Left colon (tissue), 2 donors: ENCODE measurements at places on chromosomes 5 and 9. TPM values are rescaled to one million over a fixed set of nuclear protein-coding genes. Genes with fewer than 3 reads are reported as not detected.

DNA sequence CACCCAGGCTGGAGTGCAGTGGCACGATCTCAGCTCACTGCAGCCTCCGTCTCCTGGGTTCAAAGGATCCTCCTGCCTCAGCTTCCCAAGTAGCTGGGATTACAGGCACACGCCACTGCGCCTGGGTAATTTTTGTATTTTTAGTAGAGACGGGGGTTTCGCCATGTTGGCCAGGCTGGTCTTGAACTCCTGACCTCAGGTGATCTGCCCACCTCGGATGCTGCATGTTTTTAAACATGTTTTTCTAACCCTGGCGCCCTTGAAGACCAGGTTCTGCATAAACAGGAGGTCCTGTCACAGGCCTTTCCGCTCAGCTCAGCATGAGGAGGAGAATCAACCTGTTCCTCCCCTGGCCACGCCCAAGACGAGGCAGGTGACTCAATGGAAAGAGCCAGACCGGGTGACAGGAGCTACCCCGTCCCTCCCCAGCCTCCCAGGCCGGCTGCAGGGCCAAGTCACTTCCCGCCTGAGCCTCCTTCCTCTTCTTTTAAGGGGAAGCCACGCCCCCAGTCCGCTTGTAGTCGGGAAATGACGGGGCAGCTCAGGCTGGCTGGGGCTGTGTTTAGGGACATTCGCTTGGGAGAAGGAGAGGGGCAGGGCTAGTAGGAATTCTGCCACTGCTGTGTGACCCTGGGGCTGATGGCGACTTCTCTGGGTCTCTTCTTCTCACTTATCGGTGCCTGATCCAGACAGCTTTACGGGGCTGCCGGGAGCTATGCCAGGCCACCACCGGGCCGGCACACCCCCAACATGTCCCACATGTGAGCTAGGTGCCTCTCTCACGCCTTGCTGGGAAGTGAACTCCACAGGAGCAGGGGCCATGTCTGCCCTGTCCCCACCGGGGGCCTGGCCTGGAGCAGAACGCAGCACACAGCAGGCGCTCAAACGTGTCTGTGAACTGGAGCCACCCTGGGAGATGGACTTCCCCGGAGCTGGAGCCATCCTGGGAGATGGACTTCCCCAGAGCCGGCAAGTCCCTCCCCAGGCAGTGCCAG is 6.1 kb downstream of the NOTCH1 start:
- peak; percentile 97 for DNase-seq

- DNase-seq: no peak
These were observed 622.0 kb upstream of the DAB2 start for GRCh38 chr5:40046792-40047191.

DNA sequence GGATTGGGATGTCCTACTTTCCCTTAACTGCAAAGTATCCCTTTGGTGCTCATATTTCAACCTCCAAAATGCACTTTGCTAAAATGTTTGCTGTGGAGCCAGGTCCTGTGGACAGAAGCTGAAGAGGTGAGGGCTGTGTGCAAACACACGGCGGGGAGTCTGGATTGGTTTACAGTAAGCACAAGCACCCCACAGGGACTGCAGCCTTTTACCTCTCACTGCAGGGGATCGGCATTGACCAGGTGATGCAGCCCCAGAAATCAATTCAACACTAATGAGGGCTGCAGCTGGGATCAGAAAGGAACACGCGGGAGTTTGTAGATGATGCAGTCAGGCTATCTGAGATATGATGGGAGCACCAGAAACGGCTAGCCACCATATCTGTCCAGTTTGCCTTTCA is 450.9 kb downstream of the CCDC171 start:
- DNase-seq: no peak

- DNase-seq: no peak
These were observed 158.5 kb upstream of the ELL2 start for GRCh38 chr5:96120120-96120519.

GRCh38 chr5:169719360-169720314 is 82.6 kb downstream of the DOCK2 start:
- no peak for DNase-seq

DNA sequence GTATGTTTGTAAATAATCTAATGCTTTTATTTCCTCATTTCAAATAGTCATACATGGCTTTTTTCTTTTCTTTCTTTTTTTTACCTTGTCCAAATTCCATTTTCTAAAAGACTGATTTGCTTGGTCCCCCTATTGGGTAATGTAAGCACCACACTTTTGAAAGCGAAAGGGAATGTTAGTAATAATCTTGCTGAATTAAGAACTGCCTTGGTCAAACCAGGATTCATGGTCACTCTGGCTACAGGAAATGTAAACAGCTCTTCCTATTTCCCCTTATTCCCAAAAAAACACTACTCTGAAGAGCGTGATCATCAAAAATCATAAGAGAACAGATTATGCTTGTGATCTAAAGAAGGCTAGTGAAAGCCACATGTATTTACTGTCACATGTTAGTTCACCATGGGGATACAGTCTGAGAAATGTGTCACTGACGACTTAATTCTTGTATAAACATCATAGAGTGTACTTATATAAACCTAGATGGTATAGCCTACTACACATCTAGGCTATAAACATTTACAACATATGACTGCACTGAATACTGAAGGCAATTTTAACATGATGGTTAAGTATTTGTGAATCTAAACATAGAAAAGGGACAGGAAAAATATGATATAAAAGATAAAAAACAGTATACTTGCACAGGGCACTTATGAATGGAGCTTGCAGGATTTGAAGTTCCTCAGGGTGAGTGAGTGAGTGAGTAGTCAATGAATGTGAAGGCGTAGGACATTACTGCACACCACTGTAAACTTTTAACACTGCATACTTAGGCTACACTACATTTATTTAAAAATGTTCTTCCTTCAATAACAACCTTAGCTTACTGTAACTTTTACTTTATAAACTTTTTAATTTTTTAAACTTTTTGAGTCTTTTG is 75.3 kb downstream of the HMGCR start:
- no peak for DNase-seq

DNA sequence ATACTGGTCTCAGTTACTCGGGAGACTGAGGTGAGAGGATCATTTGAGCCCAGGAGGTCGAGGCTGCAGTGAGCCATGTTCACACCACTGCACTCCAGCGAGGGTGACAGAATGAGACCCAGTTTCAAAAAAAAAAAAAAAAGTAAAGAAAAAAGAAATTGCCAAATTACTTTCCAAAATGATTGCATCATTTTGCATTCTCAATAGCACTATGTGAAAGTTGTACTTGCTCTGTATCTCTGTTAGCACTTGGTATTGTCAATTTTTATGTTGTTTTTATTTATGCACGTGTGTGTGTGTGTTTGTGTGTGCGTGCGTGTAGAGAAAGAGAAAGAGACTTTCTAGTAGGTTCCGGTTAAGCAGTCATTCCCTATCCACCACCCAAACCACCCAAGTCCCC is 328.4 kb downstream of the RAB3C start:
- DNase-seq: no peak

DNA sequence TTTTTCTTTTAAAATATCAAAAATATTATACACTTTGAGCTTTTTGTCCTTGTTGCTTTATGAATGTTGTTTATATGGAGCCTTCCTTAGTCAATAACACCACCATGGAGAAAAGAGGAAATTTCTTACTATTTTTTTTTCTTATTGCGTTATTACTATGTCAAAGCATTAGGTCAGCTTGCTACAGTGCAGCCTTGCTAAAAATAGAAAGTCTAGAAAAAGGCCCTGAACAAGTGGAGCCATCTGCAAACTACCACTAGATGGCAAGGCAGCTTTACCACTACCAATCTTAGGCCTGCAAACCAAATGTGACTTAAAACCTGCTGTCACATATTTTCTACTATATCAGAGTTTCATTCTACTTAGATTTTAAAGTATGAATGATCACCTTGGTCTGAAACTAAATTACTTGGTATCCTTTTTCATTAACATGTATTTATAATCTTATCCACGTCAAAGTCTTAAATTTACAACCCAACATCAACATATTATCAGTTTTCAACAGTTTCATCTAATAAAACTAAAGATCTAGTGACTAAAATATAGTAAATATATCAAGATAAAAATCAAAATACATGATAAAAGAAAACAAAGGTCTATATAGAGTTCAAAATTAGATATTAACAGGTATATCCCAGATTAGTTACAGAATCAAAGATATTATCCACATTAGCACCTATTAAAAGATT is 113.1 kb upstream of the ACOT12 start:
- DNase-seq: peak; percentile 36

DNA sequence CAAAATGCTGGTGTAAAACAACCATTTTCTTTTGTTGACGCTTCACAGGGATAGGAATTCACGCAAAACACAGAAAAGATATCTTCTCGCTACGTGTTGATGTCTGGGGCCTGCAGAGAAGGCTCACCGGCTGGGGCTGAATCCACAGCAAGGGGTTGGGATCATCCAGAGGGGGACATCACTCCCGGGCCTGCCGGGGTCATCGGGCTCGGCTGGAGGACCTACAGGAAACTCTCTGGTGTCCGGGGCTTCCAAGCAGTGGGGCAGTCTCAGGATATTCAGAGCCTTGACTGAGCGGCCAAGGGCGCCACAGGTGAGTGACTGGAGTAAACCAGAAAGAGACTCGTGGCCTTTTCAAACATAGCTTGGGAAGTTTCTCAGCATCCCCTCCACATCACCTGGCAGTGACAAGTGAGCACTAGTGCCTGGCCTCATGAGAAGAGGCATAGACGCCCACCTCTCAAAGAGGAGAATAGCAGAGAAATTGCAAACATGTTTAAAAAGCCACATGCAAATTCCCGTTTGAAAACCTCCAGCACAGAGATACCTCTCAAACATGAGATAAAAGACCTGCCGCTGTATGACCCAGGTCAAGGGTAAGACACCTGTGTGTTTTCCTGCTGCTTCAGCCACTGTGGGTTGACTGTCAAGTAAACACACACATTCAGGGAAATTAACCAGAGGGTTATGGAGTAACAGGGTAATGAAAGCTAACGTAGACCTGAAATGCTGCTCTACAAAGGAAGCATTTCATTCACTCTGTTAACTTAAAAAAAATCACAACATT is 50.8 kb upstream of the SIMC1 start:
- no peak for DNase-seq

DNA sequence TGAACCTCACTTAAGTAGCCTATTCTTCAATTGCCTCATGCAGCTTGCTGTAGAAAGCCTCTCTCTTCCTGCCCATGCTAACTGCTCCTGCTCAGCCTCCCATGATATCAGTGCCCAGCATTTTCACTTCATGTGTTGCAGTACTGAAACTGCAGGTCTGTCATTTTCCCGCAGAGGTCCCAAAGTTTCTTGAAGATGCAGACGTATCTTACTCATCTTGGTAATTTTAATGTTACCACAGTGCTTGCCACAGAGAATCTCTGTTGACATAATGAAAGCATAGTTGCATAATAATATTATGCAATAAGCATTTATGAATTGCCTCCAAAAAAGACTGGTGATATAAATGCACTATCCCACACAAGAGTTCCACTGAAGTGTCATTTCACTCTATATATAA is 561.1 kb upstream of the DAP start:
- no peak for DNase-seq

DNA sequence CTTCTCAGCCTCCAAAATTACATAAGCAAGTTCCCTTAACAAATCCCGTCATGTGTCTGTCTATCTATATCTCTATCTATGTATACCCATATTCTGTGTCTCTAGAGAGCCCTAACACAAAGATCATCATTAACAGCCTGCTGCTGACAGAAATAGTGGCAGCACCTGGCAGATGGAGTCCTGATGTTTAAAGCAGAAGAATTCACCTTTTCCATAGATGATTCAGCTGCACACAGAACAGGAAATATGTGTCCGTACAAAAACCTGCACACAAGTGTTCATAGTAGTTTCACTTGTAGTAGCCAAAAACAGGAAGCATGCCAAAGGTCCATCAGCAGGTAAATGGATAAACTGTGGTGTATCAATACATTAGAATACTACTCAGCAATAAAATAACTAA is 45.0 kb upstream of the ACO1 start:
- DNase-seq: no peak

DNA sequence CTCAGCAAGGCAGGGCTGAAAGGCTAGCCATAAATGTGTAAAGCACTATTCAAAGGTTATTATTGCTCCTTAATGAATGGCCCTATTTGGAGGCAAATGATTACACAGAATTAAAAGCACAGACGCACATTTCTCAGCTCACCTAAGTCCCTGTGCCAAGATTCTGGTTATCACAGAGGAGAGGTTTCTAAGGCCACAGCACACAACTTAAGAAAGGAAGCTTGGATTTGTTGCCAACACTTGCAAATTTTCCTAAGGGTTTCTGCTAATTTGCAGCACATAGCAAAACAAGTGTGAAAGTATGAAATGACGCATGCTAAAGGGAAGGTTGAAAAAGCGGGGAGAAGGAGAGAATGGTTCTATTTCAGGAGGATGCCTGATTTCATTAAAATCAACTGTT is 834.1 kb upstream of the C9orf72 start:
- no peak for DNase-seq

DNA sequence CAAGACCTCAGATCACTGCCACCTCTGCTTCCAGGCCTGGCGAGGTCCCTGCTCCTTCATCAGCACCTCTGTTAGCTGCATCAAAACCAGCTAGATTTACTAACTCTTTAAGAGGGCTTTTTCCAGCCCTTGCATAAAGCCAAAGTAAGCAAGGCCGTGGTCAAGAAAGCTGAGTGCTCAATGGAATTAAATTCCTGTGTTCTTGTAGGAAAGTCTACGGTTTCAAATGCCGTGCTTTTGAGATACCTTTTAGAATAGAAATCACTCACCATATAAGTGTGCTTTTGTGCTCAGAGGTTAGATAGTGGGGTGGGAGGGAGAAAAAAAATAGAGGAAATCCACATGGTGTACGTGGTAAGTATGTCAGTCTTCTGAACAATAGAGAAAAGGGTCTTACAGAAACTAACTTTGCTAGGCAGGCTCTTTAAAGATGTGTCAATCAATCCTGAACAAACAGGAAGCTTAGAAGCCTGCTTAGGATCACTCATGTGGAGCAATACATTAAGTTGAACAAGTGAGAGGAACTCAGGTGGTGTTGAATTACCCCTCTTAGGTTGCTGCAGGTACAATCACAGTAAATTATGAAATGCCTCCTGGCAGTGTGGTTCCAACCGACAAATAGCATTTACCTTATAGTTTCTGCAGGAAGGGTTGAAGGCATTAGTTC is 79.7 kb downstream of the SEMA6A start:
- DNase-seq: no peak

DNA sequence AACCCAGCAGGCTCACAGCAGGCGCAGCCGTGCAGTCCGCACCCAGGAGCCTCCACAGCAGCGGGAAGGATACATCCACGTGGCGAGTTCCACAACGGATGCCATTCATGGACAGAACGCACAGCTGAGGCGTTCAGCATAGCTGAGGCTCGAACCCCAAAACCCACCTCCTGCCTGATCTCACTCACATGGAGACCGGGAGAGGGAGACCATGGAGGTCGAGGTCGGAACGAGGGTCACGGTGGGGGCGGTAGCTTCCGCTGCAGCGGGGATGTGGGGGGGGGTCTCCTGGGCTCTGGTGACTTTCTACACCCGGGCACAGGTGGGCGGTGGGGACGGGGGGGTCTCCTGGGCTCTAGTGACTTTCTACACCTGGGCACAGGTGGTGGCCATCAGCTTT is 17.5 kb downstream of the TERT start:
- DNase-seq: no peak

Gene BTNL8
- total RNA-seq: 33.0 TPM

Gene ADCY2
- total RNA-seq: 2.3 TPM

Gene IL9
- not detected for total RNA-seq

Gene KIF2A
- total RNA-seq: 30.6 TPM

Gene SIT1
- 1.4 TPM for total RNA-seq
